ENCODE measurements at places on chromosomes 7 and 10.

GRCh38 chr10:4813023-4813422, 13.0 kb upstream of the AKR1E2 start:
- peak; percentile 56 for DNase-seq

- DNase-seq = no peak
Measured at GRCh38 chr7:30899630-30900029, 12.0 kb upstream of the AQP1 start.

DNA sequence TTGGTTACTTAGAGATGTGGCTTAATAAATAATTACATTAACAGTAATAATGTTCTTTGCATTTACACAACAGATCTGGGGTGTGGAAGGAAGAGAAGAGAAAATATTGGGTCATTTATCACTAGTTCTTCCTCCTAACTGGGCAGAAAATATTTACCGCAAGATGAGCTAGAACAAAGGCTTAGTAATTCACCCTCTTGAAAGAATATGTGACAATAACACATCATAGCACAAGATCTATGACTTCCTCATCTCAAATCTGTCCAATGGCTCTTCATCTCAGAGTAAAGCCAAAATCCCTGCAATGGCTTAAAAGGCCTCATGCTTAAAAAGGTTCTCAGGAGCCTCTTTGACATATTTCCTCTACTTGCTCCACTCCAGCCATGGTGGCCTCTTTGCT, 178.6 kb downstream of the ZNF438 start:
- no peak for DNase-seq

- DNase-seq = no peak
Measured at GRCh38 chr10:90328896-90329295, 528.9 kb downstream of the HTR7 start.

- DNase-seq = peak; percentile 28
Measured at GRCh38 chr10:93165367-93165766, 91.7 kb downstream of the CYP26A1 start.

- DNase-seq = no peak
Measured at GRCh38 chr10:71381611-71382010, 15.1 kb upstream of the CDH23 start.

- DNase-seq = no peak
Measured at GRCh38 chr7:14144538-14144937, 155.1 kb upstream of the ETV1 start.

GRCh38 chr10:96648297-96648696, 61.5 kb upstream of the TM9SF3 start:
- no peak for DNase-seq

- DNase-seq = no peak
Measured at GRCh38 chr7:66258409-66258808, 53.3 kb downstream of the TPST1 start.

DNA sequence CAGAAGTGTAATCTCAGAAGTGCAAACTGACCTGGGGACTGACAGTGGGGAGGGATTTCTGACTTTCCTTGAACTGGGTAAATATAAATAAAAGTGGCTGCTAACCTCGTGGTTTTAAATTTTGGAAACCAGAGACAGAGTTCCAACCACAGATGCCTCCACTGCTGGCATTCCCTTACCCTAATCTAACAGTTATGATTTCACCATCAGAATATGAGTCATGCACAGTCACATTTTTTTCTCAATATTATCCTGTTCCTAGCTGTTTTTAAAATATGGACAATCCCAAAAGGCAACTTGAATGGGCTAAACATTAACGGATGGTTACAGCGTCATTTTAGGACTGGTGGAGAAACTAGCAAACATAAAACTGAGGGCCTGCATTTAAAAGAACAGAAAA, 264.3 kb upstream of the INHBA start:
- DNase-seq = peak; percentile 31

DNA sequence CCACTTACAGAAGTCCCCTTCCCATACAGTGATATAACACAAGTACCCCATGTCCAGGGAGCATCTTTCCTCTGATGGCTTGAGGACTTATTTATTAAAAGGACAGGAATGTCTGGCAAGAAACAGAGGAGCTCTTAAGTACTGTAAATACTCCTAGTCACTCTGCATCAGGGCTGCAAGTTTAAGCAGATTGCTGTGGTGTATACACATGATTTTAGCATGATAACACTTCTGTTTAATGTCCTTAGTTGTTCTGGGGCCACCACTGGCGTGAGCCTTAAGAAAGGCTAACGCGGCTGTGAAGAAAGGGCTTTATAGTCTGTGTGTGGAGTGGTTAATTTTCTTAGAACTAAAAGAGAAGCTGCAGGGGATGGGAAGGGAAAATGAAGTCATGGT, 65.7 kb downstream of the GBF1 start:
- DNase-seq = no peak

DNA sequence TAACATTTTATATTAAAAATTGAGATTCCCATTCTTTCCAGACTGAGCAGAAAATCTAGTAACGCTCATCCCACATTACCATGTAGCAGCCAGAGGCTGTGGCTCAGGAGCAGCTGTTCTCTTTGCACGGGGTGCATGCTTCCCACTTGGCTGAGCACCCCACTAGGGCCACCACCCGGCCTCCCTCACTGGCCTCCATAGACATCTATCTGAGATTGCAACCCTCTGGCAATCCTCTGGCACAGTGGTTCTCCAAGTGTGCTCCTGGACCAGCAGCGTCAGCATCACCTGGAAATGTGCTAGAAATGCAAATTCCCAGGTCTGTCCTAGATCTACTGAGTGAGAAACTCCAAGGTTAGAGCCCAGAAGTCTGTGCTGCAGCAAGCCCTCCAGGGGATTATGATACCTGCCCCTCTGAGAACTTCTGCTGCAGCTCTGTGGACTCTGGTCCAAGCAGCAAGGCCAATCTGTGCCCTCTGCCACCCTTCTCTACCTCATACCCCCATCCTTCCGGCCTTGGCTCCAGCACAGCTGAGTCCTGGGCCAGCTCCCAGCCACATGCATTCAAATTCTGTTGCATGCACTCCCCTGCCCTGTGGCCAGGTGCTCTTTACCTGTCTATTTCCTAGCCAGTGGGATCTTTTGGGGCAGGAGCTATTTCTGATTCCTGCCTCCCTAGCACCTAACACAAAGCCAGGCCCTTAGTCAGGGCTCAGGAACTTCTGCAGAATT, 301.5 kb downstream of the GRID1 start:
- DNase-seq = no peak

DNA sequence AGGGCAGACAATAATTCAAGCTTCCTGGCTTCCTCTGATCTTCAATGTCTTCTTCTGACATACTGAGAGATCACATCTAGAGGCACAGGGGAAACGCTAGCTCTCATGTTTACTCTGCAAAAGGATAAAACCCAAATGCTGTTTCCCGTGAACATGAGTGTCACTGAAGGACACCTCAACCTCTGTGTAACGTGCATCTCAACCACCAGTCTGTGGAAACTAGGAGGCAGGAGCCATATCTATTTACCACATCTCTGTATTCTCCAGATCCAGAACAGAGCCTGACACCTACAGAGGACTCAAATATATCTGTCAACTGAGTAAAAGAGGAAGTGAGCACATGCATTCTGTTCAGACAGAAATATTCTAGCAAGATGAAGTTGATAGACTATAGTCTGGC, 140.3 kb upstream of the TARP start:
- no peak for DNase-seq

- no peak for DNase-seq
Measured at GRCh38 chr10:62462461-62462860, 88.3 kb downstream of the ZNF365 start.

DNA sequence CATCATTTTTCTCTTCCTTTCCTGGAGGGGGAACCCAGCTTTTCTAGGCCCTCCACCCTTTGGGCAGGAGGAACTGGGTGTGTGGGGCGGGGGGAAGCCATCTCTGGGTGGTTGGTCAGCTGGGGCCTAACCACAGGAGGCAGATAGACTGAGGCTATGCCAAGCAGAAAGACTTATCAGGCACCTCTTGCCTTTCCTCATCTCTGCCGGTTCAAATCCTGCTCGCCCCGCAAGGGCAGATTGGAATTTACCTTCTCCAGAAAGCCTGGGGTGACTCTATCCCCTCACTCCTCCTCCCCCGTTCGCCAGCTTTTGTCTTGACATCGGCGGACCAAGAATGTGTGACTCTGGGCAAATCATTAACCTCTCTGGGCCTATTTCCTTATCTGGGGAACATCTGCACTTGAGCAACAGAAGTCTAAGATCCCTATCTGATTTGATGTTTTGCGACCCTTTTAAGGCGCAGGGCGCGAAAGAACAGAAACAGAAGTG, 584 bp upstream of the GARS1 start:
- DNase-seq = no peak

GRCh38 chr10:96532523-96532922, 18.8 kb upstream of the TLL2 start:
- DNase-seq = no peak

DNA sequence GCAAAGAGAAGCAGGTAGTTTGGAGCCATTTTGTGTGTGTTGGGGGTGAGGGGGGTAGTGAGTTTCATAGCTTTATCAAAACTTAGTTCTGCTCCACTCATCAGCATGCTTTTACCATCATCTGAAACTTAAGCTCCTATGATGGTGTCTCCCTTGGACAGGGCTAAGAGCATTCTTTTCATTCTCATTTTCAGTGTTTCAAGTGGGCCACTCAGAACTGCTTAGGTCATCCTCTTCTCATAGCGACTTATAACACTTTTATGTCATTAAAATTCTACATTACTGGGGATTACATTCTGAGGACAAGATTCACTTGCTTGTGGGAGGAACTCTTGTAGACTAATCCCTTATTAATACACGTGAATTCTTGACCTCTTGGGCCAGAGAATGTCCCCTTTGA, 649.4 kb downstream of the SUGCT start:
- DNase-seq = no peak

GRCh38 chr7:44193011-44193802, 4.0 kb upstream of the GCK start:
- no peak for DNase-seq

DNA sequence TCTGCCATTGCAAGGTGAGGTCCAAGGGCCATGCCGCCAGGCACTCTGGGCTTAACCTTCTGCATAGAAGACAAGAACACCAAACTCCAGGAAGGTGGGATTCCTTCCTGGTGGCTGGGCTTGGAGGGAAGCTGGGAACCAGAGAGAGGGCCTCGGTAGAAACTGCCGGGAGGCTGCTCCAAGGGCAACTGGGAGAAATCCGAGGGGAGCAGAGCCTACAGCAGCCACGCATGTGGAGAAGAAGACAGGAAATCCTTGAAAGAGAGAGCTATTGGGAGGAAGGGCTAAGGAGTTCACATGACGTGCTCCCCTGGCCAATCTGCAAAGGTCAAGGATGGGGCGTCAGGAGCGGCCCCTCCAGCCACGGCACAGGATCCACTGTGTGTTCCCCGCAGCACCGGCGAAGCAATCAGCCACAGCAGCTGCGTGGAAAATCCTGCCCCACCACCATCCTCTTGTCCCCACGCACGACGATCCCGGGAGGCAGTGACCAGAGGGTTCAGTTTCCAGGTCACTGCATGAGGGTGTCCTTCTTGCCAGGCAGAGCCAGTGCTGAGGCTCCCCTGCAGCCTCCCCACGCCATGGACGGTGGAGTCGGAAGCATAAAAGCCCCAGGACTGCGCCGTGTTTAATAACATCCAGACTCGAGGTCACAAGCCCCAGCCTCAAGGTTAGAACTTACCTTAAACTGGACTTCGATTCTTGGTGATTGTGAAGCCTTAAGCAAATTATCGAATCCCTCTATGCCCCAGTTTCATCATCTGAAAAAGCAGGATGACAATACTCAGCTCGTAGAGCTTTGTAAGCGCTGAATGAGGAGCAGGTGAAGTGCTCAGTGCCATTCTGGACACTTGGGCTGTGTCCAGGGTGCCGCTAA, 8.6 kb upstream of the PPP2R2D start:
- no peak for DNase-seq

DNA sequence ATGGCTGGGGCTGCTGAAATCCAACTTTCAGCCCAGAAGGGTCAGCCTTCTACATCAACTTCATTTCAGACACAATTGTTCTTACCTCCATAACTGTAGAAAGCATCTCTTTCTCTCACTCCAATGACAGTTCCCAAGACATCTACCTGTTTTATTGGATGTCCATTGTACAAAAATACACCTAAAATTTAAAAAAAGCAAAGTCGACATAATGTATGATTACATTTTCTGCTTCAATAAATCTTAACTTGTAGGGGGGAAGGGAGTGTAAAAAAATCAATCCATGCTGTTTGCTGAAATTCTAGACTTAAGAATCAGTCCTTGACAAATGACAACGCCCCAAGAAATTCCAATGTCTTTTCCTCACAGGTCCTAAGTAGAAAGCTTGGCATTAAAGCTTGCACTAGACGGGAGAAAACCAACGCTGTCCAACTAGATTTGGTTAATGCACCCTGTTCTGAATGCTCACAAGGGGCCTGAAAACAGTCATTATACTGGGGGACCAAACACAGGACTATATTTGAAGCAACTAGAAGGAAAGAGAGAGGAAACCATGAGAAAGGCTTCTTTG, 7.5 kb downstream of the STN1 start:
- DNase-seq = no peak

- no peak for DNase-seq
Measured at GRCh38 chr10:89337484-89337883, 9.7 kb downstream of the IFIT3 start.

GRCh38 chr7:55177589-55178261, 158.9 kb downstream of the EGFR start:
- DNase-seq = no peak

GRCh38 chr10:123995082-123995460, 98.3 kb downstream of the CHST15 start:
- no peak for DNase-seq

- DNase-seq = no peak
Measured at GRCh38 chr10:23063973-23064812, 31.2 kb upstream of the MSRB2 start.

GRCh38 chr10:103105462-103105861, 87.6 kb downstream of the NT5C2 start:
- no peak for DNase-seq

- DNase-seq = no peak
Measured at GRCh38 chr7:71639382-71640085, 507.6 kb downstream of the GALNT17 start.

DNA sequence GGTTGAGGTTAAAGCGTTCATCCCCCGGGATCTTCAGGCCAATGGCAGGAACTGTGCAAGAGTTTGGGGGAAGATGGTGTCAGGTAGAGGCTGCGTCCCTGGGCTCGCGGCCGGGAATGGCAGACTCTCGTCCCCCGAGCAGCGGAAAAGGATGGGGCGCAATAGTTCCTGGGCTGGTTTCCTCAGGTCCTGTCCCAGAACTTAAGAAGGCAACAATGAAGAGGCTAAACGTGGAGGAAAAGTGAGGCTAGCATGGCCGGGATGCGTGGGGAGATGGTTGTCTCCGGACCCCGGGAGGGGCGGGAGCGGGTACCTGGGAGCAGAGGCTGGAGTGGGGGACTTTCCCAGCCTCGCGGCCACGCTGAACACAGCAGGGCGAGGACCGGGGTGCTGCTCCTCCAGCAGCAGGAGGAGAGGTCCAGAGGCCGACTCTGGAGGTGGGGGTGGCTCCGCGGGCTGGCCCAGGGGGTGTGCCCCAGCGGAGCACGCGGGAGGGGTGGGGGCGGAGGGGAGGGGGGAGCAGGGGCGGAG, 882 bp downstream of the IRF5 start:
- DNase-seq = no peak

Data from GM04504 (cell line).